ENCODE measurements at places on chromosomes 11 and 22. TPM values are rescaled to one million over a fixed set of nuclear protein-coding genes. Genes with fewer than 3 reads are reported as not detected.

The FANCF gene
- 9.2 TPM for total RNA-seq

The MMP1 gene
- total RNA-seq = not detected

The DTX4 gene
- total RNA-seq = 7.8 TPM

The MYEOV gene
- total RNA-seq = 0.32 TPM

The MEI1 gene
- 1.4 TPM for total RNA-seq

The OR52I1 gene
- total RNA-seq = not detected

The SLC6A5 gene
- total RNA-seq = not detected
